ENCODE measurements at places on chromosomes 4 and X.

- no peak for DNase-seq
Measured at GRCh38 chr4:84502955-84503373, 3.9 kb upstream of the NKX6-1 start.

DNA sequence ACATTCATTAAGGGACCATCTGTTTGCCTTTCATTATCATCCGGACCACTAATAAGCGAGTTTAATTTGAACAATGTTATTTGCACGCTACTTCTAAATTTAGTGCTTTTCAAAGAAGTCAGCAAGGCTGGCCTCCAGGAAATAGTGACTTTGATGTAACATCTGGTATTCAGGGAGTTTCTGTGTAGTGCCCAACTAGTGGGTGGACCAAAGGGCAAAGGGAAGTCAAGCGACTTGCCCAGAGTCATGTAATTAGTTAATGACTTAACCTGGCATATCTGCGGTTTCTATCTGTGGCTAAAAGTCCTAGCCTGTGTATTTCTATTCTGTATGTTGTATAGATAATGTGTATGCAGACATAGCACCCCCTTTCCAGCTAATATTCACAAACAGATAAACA, 56.3 kb upstream of the LCORL start:
- DNase-seq, result no peak

DNA sequence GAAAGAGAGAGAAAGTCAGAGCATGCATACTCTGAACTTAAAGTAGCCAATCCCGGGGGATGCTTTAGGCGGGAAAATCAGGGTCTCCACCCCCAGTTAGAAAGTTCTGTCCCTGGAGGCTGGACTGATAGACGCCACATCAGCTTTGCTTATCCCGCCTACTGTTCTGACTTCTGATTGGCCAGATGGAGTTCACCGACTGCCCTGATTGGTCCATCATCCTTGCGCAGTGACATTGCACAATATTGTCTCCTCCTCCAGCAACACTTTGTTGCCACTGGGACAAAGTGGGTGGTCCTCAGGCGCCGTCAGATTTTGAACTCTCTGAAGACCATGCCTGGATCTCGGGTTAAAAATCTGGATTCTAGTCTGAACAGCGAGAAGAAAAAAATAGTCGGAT, 50.3 kb downstream of the SSX3 start:
- DNase-seq, result no peak

- no peak for DNase-seq
Measured at GRCh38 chrX:10183760-10184159, 27.0 kb downstream of the CLCN4 start.

- no peak for DNase-seq
Measured at GRCh38 chr4:22532117-22532516, 16.3 kb upstream of the ADGRA3 start.

DNA sequence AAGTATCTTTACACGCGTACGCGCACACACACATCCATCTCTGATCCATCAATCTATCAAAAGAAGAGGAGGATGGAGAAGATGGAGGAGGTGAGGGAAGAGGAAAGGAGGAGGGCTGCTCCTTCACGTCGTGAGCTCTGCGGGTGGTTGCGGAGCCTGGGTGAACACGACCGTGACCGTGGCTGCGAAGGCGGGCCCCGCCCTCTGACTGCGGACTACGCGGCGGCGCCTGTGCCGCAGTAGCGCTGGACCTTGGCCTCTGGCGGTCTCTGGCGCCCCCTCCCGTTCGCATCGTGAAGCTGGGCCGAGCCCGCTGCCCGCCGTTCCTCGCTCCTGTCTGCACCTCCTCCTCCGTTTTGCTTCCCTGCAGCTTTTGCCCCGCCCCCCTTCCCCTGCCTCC, 37.7 kb upstream of the ARAF start:
- DNase-seq, result peak; percentile 71

DNA sequence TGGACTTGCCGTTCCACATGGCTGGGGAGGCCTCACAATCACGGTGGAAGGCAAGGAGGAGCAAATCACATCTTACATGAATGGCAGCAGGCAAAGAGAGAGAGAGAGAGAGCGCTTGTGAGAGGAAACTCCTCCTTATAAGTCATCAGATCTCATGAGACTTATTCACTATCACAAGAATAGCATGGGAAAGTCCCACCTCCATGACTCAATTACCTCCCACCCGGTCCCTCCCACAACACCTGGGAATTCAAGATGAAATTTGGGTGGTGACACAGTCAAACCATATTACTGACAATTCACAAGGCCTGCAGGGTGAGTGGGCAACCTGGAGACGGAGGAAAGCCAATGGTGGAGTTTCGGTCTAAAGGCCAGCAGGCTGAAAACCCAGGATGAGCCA, 394.3 kb upstream of the TRAM1L1 start:
- DNase-seq, result no peak

GRCh38 chr4:113179996-113180395, 130.5 kb downstream of the ANK2 start:
- no peak for DNase-seq

- DNase-seq, result no peak
Measured at GRCh38 chr4:26032630-26033317, 118.8 kb downstream of the SMIM20 start.

GRCh38 chrX:107935664-107936433, 46.3 kb downstream of the TEX13B start:
- DNase-seq, result no peak

DNA sequence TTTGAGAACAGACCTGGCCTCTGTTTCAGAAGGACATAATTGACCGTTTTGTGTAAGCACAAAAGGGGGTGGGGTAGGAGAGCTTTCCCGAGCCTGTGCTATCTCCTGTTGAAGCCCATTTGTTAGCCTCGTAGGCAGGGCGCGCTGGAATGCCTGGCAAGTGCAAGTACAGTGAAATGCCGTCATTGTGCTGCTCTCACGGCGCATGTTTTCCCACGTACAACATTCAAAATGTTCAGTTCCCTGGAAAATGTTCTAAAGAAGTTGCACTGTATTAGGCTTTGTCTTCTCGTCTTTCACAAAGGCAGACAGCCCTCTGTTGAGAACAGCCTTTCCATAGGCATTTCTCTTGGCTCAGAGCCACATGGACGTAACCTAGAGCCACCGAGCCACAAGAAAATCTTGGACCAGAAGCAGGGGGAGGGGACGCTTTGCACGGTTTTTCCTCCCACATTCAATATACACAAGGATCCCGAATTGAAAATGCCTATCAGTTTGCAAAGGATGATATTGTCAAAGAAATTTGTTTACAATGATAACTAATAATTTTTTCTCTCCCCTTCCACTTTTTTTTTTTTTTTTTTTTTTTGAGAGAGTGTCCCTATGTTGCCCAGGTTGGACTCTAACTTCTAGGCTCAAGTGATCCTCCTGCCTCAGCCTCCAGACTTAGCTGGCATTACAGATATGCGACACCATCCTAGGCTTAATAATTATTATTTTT, 54.6 kb upstream of the RAPGEF2 start:
- peak; percentile 36 for DNase-seq

DNA sequence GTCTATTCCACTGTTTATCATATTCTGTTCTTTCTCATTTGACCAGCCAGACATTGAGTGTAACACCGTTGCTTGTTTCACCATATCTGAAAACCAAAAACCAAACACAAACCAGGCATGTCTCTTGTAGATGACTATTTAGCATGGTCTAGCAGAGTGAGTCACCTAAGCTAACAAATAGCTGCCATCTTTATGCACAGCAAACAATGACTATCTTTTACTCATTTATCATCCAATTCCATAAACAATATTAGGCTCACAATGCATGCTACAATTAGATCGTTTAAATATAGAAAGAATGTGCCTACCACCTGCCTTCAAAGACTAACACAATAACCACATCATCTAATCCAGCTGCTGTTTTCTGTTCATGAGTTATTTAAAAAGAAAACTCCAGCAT, 495.4 kb downstream of the PCDH19 start:
- DNase-seq, result no peak

- no peak for DNase-seq
Measured at GRCh38 chr4:1072830-1073446, 40.4 kb downstream of the RNF212 start.

GRCh38 chr4:88054901-88055300, 47.5 kb downstream of the PKD2 start:
- DNase-seq, result no peak

GRCh38 chrX:25241461-25241860, 225.7 kb upstream of the ARX start:
- no peak for DNase-seq

DNA sequence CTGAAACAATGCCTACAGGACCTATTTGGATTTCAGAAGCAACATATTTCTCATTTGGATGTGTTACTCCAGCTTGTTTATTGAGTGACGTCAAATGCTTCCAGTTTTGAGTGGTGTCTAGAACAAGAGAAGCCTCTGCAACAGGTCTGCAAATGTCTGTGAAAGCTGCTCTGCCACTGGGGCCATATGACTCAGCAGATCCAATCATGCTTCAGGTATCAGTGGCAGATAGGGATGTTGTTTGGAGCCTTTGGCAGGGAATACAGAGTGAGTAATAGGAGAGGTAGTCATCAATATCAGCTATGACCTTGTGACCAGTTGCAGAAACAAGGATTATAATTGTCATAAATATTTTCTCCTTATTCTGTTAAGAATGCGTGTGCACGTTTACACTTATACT, 141.1 kb upstream of the ZXDA start:
- no peak for DNase-seq

DNA sequence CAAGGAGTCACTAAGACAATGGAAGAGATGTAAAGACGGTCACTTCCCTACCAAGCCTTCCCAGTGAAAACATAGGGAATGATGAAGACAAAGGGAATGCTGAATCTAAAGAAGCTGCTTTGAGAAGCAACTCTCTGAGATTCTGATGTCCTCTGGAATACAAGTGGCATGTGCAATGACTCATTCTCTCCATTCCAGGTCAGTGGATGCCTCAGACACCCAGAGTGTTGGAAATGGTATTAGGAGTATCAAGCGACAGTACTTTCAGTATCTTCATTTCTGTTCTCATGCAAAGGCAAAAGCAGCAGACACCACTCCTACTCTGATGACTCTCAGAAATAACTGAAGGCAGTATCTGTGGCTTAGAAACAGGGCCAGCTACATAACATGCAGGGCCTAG, 102.6 kb downstream of the FSTL5 start:
- no peak for DNase-seq

GRCh38 chr4:51825341-51825740, 17.6 kb upstream of the DCUN1D4 start:
- no peak for DNase-seq

GRCh38 chr4:166501941-166502382, 628.9 kb downstream of the TLL1 start:
- DNase-seq, result no peak

DNA sequence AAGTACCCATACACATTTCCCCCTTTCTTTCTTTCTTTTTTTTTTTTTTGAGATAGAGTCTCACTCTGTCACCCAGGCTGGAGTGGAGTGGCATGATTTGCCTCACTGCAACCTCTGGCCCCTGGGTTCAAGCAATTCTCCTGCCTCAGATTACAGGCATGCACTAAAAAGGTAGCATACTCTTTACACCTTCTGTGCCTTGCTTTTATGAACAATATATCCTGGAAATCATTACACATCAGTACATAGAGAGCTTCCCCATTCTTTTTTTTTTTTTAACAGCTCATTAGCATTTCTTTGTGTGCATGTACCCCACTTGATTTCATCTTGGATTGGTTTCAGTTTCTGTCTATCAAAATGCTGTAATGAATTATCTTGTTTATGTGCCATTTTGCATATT, 18.6 kb upstream of the HSD17B10 start:
- no peak for DNase-seq

GRCh38 chrX:137151403-137151802, 117.6 kb upstream of the GPR101 start:
- no peak for DNase-seq

DNA sequence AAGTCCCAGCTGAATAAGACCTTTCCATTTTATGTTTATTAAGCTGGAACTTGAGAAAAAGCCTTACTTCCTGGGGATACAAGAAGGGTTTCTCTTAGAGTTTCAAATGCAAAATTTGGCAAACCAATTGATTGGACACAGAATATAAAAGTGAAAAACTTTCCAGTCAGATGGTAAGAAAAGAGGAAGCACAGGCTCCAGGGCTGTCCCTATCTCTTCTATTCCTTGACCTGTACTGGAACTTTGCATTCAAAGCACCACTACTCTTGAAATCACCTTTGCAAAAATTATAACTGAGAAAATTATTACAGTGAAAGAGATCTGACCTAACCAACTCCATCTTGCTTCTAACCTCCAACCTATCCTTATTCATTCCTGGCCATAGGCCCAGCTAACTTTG, 11.7 kb downstream of the PROM1 start:
- no peak for DNase-seq

GRCh38 chr4:89539374-89539773, 231.8 kb upstream of the GPRIN3 start:
- no peak for DNase-seq

DNA sequence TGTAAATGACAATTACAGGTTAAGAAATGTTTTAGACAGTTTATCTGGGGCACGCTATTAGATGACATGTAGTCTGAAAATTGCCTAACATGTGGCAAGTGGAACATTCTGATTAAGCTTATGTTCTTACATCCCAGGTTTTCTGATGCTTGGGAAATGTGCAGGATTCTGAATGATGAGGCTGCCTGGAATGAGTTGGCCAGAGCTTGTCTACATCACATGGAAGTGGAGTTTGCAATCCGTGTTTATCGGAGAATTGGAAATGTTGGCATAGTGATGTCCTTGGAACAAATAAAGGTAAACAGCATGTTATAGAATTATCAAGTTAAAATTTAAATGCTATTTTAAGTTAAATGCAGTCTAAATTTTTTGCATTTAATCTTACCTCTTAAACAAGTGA, 49.3 kb downstream of the WDR19 start:
- no peak for DNase-seq

GRCh38 chr4:2256781-2257191, 5.1 kb downstream of the MXD4 start:
- DNase-seq, result no peak

DNA sequence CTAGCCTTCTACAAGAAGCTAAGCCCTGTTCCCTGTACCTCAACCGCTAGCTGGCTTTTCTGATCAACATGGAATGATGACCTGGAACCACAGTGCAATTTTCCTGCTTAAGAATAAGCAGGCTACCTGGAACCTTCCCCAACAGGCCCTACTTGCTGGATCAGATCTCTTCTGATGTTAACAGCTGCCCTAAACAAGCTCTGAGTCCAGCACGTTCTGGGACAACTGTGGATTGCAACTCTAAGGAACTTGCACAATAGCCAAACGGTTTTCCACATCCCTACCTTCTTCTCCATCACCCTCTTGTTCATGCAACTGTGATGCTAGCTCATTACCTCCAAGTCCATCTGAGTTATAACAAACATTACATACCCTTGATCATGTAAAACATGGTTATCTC, 19.8 kb downstream of the ATP8A1 start:
- no peak for DNase-seq

DNA sequence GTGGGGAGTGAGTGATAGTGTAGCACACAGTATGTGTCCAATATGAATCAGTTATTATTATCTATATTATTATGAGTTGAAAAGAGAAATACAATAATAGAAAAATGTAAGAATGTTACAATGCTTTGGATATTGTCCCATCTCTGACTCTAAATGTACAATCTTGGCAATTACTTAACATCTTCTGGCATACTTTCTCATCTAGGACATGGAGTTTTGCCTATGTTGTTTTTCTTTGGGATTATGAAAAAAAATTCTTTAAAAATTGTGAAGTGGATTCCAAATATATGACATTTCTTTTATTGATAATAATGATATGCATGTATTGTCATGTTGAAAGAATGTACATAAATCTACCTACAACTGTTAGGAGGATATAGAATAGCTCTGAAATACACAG, 84.1 kb downstream of the TBCK start:
- DNase-seq, result no peak

GRCh38 chr4:48033825-48034413, 17.3 kb downstream of the NIPAL1 start:
- DNase-seq, result no peak
